ENCODE measurements at places on chromosomes 5 and 9. TPM values are rescaled to one million over a fixed set of nuclear protein-coding genes. Genes with fewer than 3 reads are reported as not detected.

- ATAC-seq, result no peak
These were observed 469.2 kb upstream of the WWC1 start for GRCh38 chr5:167822241-167822640.

PLCXD3 gene
- total RNA-seq, result 1.3 TPM

DNA sequence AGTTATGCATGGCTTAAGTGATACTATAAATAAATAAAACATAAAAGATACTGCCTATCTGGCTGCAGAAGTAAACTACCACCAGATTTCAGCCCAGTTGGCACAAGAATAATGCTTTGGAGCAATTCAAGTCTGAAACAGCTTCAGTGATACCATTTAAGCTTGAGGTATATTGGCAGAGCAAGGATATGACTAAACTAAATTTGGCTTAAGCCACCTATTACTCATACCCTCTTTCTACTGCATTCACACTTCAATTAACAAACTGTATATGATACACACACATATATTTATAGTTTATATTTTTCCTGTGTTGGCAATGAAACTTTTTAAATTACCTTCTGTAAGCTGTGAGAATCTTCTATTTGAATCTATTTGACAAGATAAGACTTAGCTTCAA, 431.9 kb downstream of the ANXA1 start:
- ATAC-seq, result no peak

DNA sequence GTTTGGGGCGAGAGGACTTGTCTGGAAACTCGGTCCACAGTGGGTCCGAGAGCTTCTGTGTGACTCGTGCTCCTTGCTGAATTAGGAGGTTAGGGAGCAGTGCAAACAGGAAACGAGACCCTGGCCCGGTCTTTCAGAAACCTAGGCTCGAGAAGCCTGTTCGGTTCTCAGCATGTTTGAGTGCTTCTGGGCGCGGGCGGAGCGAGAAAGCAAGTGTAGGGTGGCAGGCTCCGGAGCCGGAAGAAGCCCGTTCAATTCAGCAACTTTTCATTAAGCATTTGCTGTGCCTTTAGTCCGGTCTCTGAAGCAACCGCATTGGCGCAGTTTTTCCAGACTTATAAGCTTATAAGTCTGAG, 547 bp downstream of the CLTA start:
- ATAC-seq, result no peak

DNA sequence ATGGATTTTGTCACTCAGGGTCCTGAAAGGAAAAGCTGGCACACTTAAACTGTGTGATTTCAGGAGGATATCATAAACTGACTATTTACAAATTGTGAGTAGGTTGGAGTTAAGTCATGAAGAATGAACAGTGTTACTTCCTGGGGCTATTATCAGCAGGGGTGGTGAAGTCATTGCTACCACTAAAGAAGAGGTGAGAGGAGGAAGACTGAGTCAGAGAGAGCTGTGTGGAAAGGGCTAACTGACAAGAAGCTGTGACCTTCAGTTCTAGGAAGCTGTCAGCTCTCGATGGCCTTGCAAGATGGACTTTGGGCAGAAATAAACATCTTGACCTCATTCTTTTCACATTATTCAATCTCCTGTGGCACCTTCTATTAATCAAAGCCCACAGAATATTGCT, 72.3 kb upstream of the STARD4 start:
- peak; percentile 5 for ATAC-seq

GRCh38 chr5:166553778-166554177, 1737.7 kb upstream of the WWC1 start:
- peak; percentile 82 for ATAC-seq

CCL28 gene
- total RNA-seq, result 0.11 TPM

DNA sequence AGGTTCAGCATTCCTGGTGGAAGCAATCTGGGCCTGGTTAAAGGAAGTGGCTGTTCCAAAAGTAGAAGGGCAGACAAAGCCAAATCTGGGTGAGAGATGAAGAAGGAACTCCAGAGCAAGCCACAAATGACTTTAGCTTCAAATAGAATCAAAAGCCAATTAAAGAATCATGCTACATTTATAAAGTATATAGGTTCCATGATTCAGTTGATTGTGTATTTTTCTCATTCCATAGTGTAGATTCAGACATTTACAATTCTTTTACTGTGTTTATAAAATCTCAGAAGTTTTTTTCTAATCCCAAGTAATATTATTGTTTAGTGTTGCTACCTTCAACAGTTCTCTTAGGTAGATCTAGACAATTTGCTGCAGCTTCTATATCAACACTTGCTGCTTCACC, 262.0 kb downstream of the PLK2 start:
- no peak for ATAC-seq

DNA sequence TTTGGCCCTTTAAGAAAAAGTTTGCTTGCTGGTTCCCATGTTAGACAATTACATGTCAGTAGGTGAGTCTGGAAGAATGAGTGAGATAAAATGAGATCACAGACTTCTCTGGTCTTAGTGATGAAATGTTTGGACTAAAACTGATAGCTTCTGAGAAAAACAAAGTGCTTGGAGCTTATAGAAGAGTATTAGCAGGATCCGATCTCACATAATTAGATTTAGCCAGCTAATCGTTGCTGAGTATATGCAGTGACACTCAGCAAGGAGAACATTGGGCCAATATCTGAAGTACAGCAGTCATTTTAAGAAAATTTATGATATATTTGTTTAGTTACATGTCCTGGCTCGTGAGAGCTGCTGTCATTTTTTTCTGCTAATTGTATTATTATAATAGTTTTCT, 135.8 kb downstream of the SNCAIP start:
- no peak for ATAC-seq
